NCI-H2107 (cell line): ENCODE measurements at places on chromosomes 1 and 21.
A peak's percentile ranks its signal among the peaks of the same experiment; 100 is the strongest.

DNA sequence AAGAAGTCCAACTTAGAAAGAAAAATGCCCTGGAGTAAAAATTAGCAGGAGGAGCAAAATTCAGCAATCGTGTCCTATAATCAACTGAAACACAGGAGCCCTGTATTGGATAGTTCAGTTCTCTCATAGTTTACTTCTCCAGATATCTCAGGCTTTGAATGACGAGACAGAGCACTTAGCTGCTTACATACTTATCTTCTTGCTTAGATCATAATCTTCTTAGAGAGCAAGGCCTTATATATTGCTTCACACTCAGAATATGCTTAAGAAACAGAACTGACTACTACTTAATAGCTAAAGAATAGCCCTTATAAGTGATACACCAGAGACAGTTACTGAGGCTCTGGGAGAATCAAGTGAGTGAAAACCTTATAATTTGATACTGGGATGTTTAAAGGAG is 38.9 kb downstream of the TOR3A start:
- DNase-seq = no peak

GRCh38 chr1:15735304-15736037 is 587 bp upstream of the SLC25A34 start:
- no peak for DNase-seq

DNA sequence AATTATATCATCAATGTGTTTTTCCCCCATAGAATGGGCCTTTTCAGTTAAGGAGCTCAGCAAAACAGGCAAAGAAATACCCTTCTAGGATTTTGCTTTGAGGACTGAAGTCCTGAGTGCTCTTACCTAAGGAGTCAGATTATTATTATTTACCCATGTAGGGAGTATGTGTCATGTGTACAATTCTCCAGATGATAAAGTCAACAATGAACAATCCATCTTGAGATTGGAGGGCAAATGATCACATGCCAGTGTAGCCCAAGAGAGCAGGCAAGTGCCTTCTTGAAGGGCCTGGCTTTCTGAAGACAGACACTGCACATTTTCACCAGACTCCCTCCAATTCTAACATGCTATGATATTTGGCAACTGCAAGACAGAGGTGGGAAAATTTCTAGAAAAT is 159.7 kb downstream of the PCNX2 start:
- no peak for DNase-seq

GRCh38 chr1:48876330-48876785 is 99.7 kb upstream of the BEND5 start:
- no peak for DNase-seq

GRCh38 chr1:36922593-36923426 is 111.5 kb downstream of the GRIK3 start:
- DNase-seq = no peak

GRCh38 chr21:36104317-36105300 is 30.3 kb upstream of the CBR3 start:
- no peak for DNase-seq

DNA sequence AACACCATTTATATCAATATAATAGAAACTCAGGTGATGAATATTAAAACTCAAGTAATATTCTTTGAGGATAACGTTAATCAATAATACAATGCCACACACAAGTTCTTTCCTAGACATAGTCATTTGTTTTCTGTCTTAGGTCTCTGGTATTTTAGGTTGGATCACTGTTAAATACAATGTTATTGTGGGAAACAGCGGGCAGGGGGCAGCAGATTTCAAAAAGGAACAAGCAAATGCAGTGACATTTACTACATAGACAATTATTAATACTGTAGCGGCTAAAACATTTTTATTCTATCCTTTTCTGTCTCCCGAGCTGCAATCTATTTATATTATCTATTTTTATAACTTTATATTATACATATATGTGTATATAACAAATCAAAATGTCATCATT is 186.4 kb upstream of the ZNHIT6 start:
- DNase-seq = no peak

DNA sequence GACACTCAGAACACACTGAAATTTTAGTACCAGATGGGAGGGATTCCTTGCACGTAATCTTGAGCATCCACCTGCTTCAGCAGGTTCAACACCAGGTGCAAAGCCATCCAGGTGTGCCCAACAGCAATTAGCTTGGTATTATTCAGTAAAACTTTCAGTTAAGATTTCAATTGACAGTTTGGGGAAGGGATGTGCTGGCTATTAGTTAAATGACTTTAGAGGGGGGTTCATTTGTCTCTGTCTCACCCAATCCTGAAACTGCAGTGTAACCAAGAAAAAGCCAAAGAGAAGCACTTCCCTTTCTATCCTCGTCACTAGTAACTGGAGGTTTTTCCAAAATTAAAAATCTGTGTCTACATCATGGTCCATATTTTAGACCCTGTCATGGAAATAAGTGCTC is 90.9 kb downstream of the PIK3R3 start:
- DNase-seq = no peak

GRCh38 chr1:206713070-206713469 is 28.4 kb downstream of the MAPKAPK2 start:
- no peak for DNase-seq

DNA sequence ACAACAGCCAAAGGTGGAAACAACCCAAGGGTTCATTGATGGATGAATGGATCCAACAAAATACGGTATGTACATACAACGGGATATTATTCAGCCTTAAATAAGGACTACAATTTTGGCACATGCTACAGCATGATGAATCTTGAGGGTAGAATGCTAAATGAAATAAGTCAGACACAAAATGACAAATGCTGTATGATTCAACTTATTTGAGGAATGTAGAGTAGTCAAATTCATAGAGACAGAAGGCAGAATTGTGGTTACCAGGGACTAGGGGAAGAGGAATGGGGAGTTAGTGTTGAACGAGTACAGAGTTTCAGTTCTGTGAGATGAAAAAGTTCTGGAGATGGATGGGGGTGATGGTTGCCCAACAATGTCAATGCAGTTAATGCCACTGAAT is 118.0 kb upstream of the PAXBP1 start:
- DNase-seq = no peak

DNA sequence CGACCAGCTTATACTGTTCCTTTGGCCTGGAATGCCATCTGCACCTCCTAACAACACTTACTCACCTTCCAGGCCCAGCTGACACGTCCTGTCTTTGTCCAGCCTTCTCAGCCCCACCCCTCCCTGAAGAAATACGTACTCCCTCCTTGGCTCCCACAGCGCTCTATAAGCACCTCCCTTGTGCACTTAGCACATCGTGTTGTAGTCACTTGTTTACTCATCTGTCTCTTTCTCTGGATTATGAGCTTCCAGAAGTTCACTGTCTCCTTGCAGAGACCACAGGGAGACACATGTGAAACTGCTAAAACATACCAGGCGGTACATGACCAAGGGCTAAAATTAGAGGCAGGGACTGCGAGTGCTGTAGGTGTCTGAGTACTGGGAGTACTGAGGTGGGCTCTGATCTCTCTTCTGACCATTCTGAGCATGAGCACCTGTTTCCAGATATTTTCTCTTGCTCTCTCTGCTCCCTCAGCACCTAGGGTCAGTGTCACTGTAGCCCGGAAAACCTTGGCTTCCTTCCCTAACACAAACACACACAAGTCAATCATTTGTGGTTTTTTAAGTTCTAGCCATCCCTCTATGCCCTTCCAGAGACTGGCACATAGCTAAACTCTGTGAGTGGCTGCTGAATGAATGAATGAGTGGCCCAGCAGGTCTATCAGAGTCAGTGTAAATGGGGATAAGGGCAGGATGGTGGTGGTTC is 5.1 kb downstream of the DCST1 start:
- DNase-seq = no peak

- no peak for DNase-seq
Observed at GRCh38 chr1:115732316-115732715, 36.2 kb downstream of the CASQ2 start.

GRCh38 chr1:23967871-23968270 is 8.2 kb downstream of the PNRC2 start:
- no peak for DNase-seq

GRCh38 chr1:31055501-31055900 is 10.0 kb downstream of the PUM1 start:
- DNase-seq = no peak

GRCh38 chr1:109793486-109794318 is 30.0 kb upstream of the EPS8L3 start:
- DNase-seq = peak; percentile 54

- DNase-seq = no peak
Observed at GRCh38 chr1:54358503-54359168, 47.6 kb downstream of the SSBP3 start.

GRCh38 chr1:193749868-193750267 is 563.5 kb upstream of the B3GALT2 start:
- DNase-seq = no peak

- no peak for DNase-seq
Observed at GRCh38 chr1:54372978-54373377, 33.2 kb downstream of the SSBP3 start.
